Aorta (tissue), 5 donors: ENCODE measurements at places on chromosomes 1 and 21. TPM values are rescaled to one million over a fixed set of nuclear protein-coding genes. Genes with fewer than 3 reads are reported as not detected.
A peak's percentile ranks its signal among the peaks of the same experiment; 100 is the strongest.

- no peak for DNase-seq
Observed at GRCh38 chr1:204441558-204441957, 29.9 kb upstream of the PPP1R15B start.

- no peak for DNase-seq
Observed at GRCh38 chr1:207902566-207902965, 8.4 kb downstream of the CD34 start.

GRCh38 chr1:193275773-193276172 is 89.4 kb upstream of the B3GALT2 start:
- DNase-seq, result no peak

- peak; percentile 82 for DNase-seq
Observed at GRCh38 chr1:51729824-51730301, 113.0 kb downstream of the OSBPL9 start.

GRCh38 chr1:204829133-204829825 is 41.4 kb upstream of the NFASC start:
- no peak for DNase-seq

Gene RABIF
- total RNA-seq, result 7.5 TPM

GRCh38 chr1:186559601-186560116 is 98.7 kb upstream of the PDC start:
- no peak for DNase-seq

GRCh38 chr1:46136711-46137110 is 4.3 kb upstream of the PIK3R3 start:
- no peak for DNase-seq

DNA sequence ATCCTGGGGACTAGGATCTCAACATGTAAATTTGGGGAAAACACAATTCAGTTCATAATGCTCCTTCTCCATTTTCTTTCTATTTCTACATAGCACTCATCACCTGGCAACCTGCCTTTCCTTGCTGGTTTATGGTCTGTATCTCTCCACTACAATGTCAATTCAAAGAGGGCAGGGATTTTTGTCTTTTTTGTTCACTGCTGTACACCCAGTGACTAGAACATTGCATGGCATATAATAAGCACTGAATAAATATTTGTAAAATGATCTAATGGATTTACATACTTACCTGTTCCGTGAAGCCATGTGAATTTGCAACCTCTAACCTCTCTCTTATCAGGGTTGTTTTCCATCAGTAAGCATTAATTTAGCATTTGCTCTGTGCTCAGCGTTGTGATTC is 27.4 kb upstream of the TBX15 start:
- no peak for DNase-seq

GRCh38 chr1:39540504-39541031 is 36.0 kb downstream of the PABPC4 start:
- DNase-seq, result no peak

- no peak for DNase-seq
Observed at GRCh38 chr21:17911628-17912027, 92.5 kb upstream of the C21orf91 start.

- DNase-seq, result no peak
Observed at GRCh38 chr1:114040273-114041015, 61.2 kb downstream of the OLFML3 start.

- no peak for DNase-seq
Observed at GRCh38 chr21:17578162-17578561, 34.5 kb downstream of the BTG3 start.

GRCh38 chr1:167555971-167556714 is 2.6 kb upstream of the CREG1 start:
- peak; percentile 81 for DNase-seq

Gene LORICRIN
- total RNA-seq, result not detected

Gene IKBKE
- total RNA-seq, result 5.9 TPM

DNA sequence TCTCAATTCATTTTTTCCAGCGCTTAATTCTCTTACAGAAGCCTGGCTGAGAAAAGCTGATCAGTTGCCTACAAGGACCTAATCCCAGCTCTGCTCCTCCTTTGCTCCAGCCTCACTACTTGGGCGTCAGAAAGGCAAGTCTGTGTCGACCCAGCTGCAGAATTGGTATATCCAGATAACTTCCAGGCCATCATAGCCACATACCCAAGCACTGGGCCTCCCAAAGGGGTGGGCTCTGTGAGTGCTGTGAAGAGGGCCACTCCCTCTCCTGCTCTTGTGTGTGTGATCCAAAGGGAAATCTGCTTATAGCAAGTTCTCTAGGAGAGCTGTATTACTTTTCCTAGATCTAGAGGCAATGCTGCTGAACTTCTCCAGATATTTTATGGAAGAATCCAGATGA is 18.1 kb downstream of the LMOD1 start:
- DNase-seq, result no peak

- peak; percentile 79 for DNase-seq
Observed at GRCh38 chr1:203289281-203289981, 15.9 kb upstream of the BTG2 start.

Gene IFNLR1
- 0.42 TPM for total RNA-seq

Gene TCEA3
- total RNA-seq, result 25.7 TPM

Gene ACADM
- total RNA-seq, result 39.8 TPM

DNA sequence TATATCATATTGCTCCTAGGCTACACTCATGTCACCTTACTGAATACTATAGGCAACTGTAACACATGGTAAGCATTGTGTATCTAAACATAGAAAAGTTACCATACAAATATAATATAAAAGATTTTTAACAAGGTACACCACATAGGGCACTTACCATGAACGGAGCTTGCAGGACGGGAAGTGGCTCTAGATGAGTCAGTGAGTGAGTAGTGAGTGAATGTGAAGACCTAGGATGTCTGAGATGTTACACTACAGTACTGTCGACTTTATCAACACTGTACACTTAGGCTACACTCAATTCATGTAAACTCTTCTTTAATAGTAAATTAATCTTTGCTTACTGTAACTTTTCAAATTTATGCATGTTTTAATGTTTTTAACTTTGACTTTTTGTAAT is 81.0 kb upstream of the PLD5 start:
- no peak for DNase-seq

- no peak for DNase-seq
Observed at GRCh38 chr1:50108497-50109059, at the start of gene ELAVL4. ELAVL4 (plus strand) TSS chr1:50108920; CDS start chr1:50109190, 270 bp downstream.

Gene SPRR2D
- not detected for total RNA-seq

DNA sequence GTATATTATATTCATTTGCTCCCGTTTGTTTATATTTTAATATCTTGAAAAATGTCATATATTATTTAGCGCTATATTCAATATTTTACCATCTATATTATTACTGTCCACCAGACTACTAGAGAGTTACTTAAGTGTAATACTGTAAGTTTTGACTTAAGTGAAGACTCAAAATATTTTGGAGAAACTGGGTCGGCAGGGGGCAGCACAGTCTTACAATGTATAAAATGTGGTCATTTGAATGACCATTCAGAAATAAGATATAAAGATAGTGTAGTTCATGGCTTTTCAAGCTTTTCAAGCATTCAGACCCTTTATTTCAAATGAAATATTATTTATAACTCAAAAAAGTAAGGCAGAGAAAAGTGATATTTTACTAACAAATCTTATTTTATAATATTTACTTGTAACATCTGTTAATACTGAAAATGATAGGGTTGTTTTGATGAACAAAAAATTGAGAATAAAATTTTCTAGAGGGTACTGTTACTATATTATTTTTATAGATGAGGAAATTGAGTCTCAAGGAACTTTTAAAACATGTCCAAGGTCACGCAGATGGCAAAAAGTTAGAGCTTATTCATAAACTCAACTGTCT is 89.0 kb upstream of the SERTAD4 start:
- peak; percentile 80 for DNase-seq

GRCh38 chr1:171793636-171794035 is 12.2 kb downstream of the METTL13 start:
- DNase-seq, result no peak

Gene SELE
- 38.8 TPM for total RNA-seq

DNA sequence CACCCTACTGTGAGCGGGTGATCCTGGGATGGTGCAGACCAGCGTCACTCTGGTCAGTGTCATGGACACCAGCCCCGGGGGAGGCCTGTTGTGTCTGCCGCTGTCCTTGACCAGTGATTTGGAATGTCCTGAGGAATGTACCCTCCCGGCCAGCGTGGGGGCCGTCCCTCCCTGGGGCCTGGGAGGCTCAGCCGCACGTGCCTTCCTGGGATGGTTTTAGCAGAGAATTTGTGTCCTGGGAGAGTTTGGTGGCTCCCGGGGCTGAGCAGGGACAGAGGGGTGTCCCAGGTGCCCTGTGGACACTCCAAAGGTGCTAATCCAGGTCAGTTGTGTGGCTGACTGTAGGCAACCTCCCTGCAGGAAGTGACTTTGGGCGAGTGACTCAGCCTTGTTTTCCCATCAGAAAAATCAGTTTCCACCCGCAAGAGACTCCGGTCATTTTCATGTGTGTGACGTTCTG is 6.2 kb downstream of the ARHGEF16 start:
- DNase-seq, result peak; percentile 39

GRCh38 chr1:44596511-44596910 is 77.8 kb downstream of the TMEM53 start:
- no peak for DNase-seq

Gene SH2D2A
- total RNA-seq, result 2.9 TPM

DNA sequence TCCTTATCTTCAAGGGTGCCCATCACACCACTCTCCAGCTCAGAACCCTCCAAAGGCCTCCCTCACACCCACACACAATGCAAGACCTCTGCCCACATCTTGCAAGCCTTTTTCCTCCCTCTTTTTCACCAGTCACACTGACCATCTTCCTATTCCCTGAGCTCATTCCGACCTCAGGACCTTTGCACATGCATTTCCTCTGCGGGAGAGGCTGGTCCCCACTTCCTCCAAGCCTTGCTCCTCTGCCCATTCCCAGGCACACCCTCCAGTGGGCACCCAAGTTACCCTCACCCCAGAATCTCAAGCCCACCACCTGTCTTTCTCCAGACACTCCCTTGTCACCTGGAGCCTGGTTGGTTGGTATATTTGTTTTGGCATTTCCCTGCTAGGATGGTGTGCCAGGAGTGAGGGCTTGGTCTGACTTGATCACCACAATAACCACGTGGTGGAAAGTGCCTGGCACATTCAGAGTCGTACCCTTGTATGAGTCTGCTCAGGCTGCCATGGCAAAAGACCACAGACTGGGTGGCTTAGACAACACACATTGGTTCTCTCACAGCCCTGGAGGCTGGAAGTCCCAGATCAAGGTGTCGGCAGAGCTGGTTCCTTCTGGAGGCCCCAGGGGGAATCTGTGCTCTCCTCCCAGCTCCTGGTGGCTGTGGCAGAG is 13.2 kb downstream of the MX2 start:
- DNase-seq, result peak; percentile 32

Gene SPATA46
- not detected for total RNA-seq

DNA sequence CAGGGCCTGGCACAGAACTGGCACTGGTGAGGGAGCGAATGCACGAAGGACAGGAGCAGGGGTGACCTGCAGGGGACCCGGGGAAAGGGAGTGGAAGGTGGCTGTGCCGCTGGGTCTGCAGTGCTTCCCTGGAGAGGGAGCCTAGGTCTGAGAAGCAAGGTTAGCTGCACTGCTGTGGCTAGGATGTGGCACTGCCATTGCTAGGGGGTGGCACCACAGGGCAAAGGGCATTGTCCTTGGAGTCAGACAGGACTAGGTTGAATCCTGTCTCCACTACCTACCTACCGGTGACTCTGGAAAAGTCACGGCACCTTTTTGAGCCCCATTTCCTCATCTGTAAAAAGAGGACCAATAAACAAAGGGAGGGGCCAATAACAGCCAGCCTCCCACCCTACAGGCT is 28.3 kb downstream of the SLC1A7 start:
- no peak for DNase-seq

- DNase-seq, result no peak
Observed at GRCh38 chr1:203140743-203141520, 13.4 kb downstream of the ADORA1 start.

DNA sequence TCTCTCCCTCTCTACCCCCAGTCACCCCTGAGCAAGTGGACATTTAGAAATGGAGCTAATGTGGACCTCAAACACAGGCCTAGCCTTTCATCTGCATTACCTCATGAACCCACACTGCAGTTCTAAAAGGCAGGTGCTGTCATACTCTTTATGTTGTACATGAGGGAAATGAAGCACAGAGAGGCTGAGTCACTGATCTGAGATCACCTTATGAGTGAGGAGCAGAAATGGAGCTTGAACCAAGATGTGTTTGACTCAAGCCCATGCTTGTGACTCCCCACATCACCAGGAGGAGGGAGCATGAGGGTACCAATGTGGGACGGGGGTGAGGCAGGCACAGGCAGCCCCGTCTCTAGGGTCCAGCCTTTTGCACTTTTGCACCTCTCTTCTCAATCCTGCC is 702.8 kb downstream of the PTPRU start:
- DNase-seq, result no peak

DNA sequence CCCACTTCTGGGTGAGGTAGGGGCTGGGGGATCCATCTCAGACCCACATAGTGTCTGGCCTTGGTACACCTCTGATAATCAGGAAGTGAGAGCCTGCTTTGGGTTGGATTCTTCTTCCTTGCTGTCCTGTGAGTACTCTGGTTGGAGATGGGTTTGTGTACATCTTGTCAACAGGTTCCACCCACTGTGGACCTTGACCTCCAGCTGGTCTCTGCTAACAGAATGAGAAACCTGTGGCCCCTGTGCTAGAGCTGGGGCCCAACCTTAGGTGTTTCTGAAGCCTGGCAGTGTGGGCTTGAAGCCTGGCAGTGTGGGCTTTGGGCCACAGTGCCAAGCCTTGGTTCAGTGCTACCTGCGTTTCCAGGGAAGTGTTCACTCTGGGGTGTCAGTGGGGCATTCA is 2.6 kb downstream of the ZBTB48 start:
- DNase-seq, result no peak

Gene TSPEAR
- not detected for total RNA-seq

- no peak for DNase-seq
Observed at GRCh38 chr1:243680860-243681259, 169.2 kb downstream of the AKT3 start.

DNA sequence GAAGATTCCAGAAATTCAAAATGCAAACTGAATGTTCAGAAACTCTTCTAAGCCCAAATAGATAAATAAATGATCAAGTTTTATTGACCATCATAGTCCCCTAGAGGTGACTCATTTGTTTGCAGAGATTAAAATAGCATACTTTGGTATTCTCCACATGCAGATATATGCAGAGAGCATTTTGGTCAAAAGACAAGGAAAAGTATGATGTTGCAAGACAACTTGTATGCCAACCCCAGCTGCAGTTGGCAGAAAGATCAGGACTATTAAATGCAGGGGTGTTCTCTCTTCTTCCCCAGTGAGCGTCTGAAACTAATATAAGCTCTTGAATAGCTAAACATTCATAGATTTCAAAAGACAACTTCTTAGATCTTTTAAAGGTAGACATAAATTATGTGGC is 404.9 kb downstream of the LTN1 start:
- DNase-seq, result no peak

GRCh38 chr1:43059640-43060574 is 101.2 kb upstream of the SLC2A1 start:
- no peak for DNase-seq
